ENCODE measurements at places on chromosomes 2 and 18.

- DNase-seq = no peak
Observed at GRCh38 chr2:236847538-236848263, 238.0 kb upstream of the COPS8 start.

GRCh38 chr2:180707884-180708205, 272.6 kb upstream of the UBE2E3 start:
- DNase-seq = peak; percentile 60

DNA sequence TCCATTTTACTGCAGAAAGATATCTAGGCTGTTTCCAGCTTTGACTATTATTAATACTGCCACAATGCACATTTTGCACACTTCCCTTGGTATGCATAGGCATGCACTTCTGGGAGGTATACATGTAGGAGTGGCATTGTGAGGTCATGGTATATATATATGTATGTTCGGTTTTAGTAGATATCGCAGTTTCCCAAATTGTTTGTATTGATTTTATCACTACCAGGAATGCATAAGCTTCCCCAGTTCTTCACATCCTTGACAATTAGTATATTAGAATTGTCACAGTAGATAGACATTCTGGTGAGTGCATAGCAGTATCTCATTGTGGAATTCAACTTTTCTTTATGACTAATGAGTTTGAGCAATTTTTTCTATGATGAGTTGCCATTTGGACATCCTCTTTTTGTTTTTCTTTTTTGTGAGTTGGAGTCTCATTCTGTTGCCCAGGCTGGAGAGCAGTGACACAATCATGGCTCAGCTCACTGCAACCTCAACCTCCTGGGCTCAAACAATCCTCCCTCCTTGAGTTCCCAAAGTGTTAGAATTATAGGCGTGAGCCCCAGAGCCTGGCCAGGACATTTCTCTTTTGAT, 4.2 kb upstream of the GRB14 start:
- DNase-seq = no peak

- peak; percentile 41 for DNase-seq
Observed at GRCh38 chr2:109545828-109546713, 67.7 kb downstream of the SEPTIN10 start.

GRCh38 chr18:56541340-56541739, 97.1 kb downstream of the TXNL1 start:
- no peak for DNase-seq

DNA sequence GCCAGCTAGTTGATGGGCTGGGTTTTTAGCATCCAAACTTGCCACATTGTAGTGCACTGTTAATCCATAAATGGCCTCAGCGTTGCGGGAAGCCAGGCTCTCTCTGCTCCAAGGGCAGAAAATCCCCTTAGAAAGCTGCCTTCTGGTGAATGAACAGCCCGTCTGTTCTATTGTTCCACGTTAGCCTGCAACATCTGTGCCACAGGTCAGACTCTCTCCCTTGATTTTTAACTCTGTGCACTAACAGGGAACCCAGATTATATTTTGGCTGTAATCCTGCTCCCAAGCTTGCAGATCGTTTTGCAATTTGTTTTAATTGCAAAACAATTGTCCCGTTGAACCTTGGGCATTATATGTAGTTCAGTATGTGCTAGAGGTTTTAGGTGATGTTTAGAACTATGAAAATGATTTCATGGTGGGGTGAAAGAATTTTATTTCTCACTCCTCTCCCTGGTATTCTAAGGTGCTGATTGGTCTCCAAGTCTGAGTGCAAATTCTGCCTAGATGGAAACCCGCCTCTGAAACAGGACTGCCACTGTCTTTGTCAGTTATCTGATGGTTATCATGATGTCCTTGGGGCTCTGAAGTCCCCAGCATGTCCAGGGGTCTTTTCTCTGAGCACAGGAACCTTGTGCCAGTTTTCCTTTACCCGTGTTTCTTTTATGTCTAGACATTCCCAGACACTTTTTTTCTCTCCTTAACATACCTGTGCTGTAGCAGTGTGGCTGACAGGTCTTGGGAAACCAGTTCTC, 106.6 kb downstream of the MAP4K4 start:
- no peak for DNase-seq

DNA sequence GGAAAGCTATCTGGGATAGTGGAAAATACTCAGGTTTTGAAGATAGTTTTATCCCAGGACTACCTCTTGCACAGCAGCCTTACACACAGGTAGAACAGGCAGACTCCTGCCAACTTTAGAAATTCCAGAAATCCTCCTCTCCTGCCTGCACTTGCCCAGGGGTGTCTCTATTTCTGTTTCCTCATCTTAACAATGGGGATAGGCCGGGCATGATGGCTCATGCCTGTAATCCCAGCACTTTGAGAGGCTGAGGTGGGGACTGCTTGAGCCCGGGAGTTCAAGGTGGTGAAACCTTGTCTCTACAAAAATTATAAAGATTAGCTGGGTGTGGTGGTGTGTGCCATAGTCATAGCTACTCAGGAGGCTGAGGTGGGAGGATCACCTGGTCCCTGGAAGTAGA, 117.0 kb upstream of the ARL5A start:
- no peak for DNase-seq

GRCh38 chr2:6826081-6826913, 39.4 kb downstream of the CMPK2 start:
- peak; percentile 50 for DNase-seq

DNA sequence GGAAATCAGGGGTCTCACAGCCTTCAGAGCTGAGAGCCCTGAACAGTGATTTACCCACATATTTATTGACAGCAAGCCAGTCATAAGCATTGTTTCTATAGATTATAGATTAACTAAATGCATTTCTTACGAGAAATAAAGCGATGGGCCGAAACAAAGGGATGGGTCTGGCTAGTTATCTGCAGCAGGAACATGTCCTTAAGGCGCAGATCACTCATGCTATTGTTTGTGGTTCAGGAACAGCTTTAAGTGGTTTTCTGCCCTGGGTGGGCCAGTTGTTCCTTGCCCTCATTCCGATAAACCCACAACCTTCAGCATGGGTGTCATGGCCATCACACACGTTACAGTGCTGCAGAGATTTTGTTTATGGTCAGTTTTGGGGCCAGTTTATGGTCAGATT, 36.4 kb downstream of the TANC1 start:
- no peak for DNase-seq

GRCh38 chr2:68853915-68854314, 17.3 kb downstream of the BMP10 start:
- no peak for DNase-seq

GRCh38 chr2:150697596-150697995, 210.1 kb upstream of the RND3 start:
- DNase-seq = no peak

Data from T1000 (cell line).